ENCODE measurements at places on chromosomes 4 and X.

GRCh38 chr4:88158038-88158488 is 376 bp downstream of the ABCG2 start:
- DNase-seq, result no peak

GRCh38 chr4:25386926-25387325 is 9.9 kb downstream of the ANAPC4 start:
- no peak for DNase-seq

DNA sequence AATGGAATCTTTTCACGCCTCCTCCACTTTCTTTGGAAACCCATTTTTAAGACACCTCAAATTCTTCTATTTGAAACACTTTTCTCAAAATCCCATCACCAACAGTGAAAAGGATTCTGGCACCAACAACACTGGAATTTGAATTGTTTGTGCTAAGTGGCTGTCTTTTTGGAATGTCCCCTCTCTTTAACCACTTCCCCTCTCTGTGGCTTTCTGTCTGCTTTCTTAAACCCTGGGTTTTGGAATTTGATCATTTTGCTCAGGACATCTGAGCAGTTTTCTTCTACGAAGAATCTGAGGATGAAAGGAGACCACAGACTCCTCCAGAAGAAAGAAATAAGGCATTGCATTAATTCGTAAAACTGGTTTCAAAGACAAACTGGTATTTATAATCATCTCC is 89.0 kb downstream of the MXRA5 start:
- no peak for DNase-seq

- DNase-seq, result no peak
Measured at GRCh38 chr4:165514739-165515138, 135.9 kb downstream of the CPE start.

DNA sequence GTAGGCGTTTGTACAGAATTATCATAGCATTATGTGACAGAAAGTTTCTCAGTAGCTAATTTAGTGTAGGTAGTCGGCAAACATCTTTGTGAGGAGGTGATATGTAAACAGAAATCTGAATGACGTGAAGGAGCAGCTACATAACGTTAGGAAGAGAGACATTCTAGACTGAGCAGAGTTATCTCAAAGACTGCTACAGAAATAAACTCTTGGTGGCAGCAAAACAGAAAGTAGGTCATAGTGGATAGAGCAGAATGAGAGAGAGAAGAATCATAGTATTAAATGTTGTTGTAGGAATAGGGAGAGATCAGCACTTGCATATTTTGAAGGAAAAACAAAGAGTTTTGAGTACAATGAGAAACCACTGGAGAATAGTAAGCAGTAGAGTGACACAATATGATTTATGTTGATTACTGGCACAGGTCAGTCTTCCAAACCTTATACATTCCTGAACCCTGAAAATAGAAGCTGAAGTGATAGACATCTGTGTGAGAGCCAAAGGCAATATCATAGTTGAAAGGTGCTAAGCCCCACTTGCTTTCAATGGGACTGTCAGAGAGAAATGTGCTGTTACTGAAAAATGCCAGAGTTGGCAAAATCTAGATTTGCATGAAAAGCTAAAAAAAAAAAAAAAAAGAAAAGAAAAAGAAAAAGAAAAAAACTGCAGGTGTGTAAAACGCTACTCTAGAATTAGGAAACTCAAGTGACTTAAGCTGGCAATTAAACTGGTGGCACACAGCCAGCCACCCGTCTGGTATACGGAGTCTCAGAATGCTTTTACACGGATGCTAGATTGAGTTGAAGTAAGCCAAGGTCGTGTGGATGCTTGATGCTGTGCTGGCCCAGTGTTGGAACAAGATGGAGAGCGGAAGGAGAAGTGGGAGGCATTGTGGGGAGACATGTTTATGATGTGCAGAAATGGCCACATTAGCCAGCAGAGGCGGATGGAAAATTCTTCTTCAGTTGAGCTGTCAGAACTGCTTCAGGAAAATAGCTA is 750.2 kb upstream of the HS3ST1 start:
- no peak for DNase-seq

DNA sequence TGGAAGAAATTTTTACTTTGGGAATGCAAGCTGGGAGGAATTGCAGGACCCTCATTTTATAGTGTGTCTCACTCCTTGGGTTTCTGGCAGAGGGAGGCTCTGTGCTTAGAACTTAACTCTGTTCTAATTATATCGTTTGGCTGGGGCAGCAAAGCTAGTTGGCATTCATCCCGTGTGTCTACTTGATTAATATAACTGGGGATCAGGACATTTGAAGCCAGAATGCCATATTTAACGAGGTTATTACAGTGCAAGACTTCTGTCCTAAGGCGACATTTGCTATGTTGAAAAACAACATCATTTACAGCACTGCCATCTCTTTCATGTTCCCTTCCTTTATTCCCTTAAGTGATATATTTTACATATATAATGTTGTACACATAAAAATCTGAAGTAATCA is 179.1 kb upstream of the TBC1D9 start:
- DNase-seq, result no peak

DNA sequence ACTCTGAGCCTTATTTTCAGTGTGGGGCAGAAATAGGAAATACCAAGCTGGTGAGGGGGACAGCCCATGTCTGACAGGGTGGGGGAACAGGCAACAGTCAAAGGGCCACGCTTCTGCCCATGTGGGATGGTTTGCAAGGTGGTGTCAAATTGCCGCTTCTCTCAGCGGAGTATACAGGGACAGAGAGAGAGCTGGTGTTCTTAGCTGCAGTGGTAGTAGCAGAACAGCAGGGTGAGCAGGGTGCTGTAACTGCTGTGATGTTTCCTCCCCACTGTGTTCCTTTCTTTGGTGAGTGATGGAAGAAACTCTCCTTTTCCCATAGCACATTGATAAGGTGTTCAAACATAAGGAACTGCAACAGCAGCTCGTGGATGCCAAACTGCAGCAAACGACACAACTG is 37.9 kb downstream of the RBBP7 start:
- no peak for DNase-seq

DNA sequence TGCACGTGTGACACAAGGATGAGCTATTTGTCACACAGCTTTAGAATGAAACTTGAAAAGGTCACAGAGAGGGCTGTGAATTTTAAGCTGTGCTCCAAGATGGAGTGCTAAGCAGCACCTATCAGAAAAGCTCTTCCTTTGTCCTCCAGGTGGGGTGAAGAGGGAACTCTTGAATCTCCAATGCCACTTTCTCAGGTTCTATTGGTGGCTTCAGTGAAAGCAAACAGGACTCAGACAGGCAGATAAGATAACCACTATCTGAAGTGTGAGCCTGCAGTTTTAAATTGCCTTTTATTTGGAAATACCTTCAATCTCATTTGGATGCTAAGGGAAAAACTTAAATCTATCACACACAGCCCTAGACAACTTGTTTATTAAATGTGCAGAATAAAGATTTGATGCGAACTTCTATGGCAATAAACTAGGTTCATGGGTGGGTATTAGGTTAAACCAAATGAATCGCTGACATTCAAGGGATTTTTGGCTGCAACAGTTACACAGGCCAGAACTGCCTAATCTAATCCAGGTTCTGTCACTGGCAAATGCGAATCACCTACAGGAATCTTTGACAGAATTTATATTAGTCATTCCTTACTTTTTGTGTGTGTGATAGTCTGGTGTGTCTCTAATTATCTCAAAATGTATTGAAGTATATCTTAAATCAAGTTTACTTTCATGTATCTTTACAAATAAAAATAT is 13.6 kb upstream of the PDGFRA start:
- no peak for DNase-seq

DNA sequence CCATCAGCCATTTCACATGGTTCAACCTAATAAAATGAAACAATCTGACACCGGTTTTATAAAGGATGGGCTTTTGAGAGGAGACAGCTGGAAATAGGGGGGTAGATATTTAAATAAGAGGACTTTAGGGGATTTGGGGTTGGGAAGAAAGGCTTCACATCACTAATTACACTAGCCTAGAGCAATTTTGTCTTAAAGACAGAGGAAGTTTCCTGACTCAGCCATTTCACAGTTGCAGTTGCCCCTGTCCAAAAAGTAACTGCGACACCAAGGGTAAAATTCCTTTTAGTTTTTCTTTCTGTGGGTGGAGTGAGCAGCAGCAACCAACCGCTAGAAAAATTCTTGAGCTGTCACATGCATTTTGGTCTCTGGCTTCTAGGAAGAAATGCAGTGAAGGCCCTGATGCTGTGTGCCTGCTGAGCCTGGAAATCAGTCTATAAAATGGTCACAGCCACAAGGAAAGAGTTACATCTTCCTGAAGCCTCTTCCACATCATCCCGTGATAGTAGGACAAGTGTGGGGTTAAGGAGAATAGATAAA is 233.6 kb downstream of the ZNF674 start:
- DNase-seq, result no peak

DNA sequence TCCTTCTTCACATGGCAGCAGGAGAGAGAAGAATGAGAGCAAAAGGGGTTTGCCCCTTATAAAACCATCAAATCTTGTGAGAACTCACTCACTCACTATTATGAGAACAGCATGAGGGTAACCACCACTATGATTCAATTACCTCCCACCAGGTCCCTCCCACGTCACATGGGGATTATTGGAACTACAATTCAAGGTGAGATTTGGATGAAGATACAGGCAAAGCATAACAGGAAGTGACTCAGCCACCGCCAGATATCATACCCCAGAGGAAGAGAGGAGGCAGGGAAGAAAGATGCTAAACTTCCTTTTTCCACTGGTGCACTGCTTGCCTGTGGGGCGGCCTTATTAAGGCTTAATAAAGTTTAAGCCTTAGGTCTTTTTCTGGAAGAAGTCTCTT is 766.1 kb downstream of the KCTD8 start:
- DNase-seq, result no peak

- DNase-seq, result no peak
Measured at GRCh38 chr4:45346816-45347435, 620.6 kb upstream of the GNPDA2 start.

GRCh38 chrX:44675362-44676024 is 132.8 kb upstream of the FUNDC1 start:
- DNase-seq, result peak; percentile 64

DNA sequence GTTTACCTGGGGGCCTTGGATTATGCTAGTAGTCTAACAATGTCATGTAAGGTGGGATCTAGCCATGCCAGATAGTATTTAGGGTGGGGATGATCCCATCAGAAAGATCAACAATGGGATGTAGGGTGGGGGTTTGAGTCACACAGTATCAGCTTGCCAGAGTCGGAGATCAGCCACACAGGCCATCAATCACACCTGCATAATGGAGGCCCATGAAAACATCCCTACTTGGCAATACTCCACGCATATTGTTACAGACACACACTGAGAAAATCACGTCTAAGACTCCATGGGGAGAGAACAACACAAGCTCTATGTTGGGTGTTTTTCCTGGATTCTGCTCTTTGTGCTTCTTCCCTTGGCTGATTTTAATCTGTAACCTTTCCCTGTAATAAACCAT is 49.5 kb upstream of the SLC25A4 start:
- no peak for DNase-seq

DNA sequence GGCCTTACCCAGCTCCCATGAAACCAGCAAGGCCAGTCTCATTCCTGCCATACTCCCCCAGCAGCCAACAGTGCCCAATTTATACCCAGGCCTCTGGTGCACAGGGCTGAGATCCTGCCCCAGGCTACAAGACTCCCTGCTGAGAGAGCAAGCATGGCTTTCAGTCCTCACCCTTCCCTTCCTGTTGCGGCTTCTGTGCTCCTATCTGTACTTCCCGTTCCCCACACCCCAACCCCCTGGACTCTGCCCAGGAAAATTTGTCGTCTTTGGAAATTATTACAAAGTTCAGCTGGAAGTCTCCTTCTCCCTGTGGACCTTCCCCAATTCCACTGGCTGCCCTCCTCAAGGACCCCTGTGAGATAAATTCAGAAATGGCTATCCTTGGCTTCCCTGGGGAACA is 84.1 kb upstream of the GK2 start:
- no peak for DNase-seq

DNA sequence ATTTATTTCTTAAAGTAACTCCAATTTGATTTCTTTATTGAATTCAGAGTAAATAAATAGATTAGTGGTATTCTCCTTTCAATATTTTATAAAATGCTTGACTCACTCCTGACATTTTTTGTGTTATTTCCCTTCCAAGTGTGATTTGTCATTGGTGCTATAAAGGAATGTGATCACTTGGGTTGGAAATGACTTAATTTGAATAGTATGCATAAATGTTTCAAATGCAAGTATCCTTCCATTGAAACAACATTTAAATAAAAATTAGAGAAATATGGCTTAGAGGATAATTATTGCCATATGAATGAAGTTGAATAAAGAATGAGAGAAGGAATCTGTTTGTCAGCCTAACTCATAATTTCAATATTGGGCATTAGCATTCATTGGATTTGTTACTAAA is 182.7 kb downstream of the PABPC4L start:
- DNase-seq, result no peak

Data from AG09309 (cell line).